T-helper 17 cell (primary cell): ENCODE measurements at places on chromosomes 3 and 15.

- H3K4me3 ChIP-seq: no peak overlapping the region
- peak; percentile 4 for DNase-seq
- no peaks in the 10 kb centered on the region for H3K36me3 ChIP-seq
- peaks cover 13% of the 10 kb centered on the region for H3K4me1 ChIP-seq
Observed at GRCh38 chr3:18499301-18499700, 74.2 kb upstream of the SATB1 start.

DNA sequence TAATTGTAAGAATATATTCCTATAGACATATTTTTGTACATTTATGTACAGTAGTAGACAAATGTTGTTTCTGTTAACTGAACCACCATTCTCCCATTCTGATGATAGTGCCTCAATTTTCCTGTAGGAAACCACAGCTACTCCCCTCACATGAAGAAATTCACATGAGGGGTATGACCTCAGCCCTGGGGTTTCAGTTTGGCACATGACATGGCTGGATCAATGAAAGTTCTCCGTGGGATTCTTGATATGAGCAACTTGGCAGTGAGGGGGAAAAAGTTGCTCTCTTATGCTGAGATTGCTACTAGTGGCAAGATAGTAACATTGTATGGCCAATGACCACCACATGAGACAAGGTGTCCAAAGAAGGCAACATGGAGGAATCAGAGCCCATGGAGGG, 1090.3 kb upstream of the CFAP20DC start:
- DNase-seq: no peak
- no peak overlapping the region for H3K27ac ChIP-seq
- no peak overlapping the region for H3K4me3 ChIP-seq
- no peaks in the 10 kb centered on the region for H3K4me1 ChIP-seq
- no peaks in the 10 kb centered on the region for H3K27me3 ChIP-seq

DNA sequence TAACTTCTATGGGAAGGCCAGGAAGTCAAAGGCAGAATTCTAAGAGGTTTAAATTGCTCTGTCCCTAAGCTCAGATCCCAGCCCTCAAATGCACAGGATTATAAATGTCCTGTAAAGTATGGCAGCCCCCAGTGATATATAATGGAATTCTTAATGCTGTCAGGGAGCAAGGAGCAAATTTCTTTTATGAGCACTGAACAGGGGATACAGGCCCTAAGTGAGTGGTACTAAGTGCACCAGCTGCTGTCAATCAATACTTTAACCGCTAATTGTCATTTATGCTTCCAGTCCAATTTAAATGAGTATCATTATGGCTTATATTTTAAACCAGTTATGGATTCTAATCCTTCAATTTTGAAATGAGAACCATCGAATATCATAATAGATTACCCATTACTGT, 4.7 kb downstream of the SLC9A9 start:
- H3K4me1 ChIP-seq: peaks cover 48% of the 10 kb centered on the region
- peak overlapping the region; percentile 27 for H3K27ac ChIP-seq
- no peaks in the 10 kb centered on the region for H3K27me3 ChIP-seq
- H3K36me3 ChIP-seq: peaks cover 4% of the 10 kb centered on the region

GRCh38 chr3:191220908-191221307, 21.9 kb downstream of the OSTN start:
- no peak overlapping the region for H3K27ac ChIP-seq
- H3K4me1 ChIP-seq: no peaks in the 10 kb centered on the region
- DNase-seq: no peak

- H3K36me3 ChIP-seq: peaks cover 9% of the 10 kb centered on the region
- no peaks in the 10 kb centered on the region for H3K27me3 ChIP-seq
Observed at GRCh38 chr3:183492849-183493179, 62.7 kb downstream of the KLHL6 start.

- no peaks in the 10 kb centered on the region for H3K27me3 ChIP-seq
- no peaks in the 10 kb centered on the region for H3K36me3 ChIP-seq
- H3K27ac ChIP-seq: peak overlapping the region; percentile 37
- no peak overlapping the region for H3K4me3 ChIP-seq
- DNase-seq: no peak
- peaks cover 7% of the 10 kb centered on the region for H3K4me1 ChIP-seq
Observed at GRCh38 chr3:23985747-23986544, 40.9 kb downstream of the NR1D2 start.

GRCh38 chr3:107524841-107525643, 2.3 kb downstream of the BBX start:
- peaks cover 10% of the 10 kb centered on the region for H3K36me3 ChIP-seq
- H3K27me3 ChIP-seq: no peaks in the 10 kb centered on the region
- peak; percentile 60 for DNase-seq
- H3K27ac ChIP-seq: peak overlapping the region; percentile 96

GRCh38 chr3:54875596-54876268, 52.1 kb downstream of the LRTM1 start:
- no peaks in the 10 kb centered on the region for H3K4me1 ChIP-seq
- H3K4me3 ChIP-seq: no peak overlapping the region
- no peak overlapping the region for H3K27ac ChIP-seq

DNA sequence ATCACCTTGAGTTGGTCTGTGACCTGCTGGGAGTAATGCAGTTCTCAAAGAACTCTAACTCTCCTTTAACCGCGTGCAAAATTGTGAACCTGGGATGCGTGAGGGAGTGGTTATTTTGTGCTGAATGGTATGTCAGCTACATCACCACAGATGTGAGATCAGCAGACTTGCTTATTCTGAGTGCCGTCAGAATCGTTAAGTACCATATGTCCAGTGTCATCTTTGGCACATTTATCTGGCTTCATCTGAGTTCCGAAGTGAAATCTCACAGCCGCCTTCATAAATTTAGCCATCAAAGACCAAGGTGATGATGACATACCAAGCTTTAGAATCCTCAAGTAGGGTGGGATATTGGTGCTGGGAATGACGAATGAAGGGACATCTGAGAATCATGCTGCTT, 347.2 kb upstream of the TPRG1 start:
- H3K36me3 ChIP-seq: peaks cover 1% of the 10 kb centered on the region
- H3K4me1 ChIP-seq: peaks cover 8% of the 10 kb centered on the region
- no peaks in the 10 kb centered on the region for H3K27me3 ChIP-seq
- H3K27ac ChIP-seq: no peak overlapping the region
- no peak for DNase-seq

GRCh38 chr3:24182756-24183155, 237.7 kb downstream of the NR1D2 start:
- H3K27ac ChIP-seq: no peak overlapping the region
- no peaks in the 10 kb centered on the region for H3K27me3 ChIP-seq
- H3K4me3 ChIP-seq: no peak overlapping the region
- peaks cover 2% of the 10 kb centered on the region for H3K36me3 ChIP-seq
- no peak for DNase-seq

GRCh38 chr15:90389513-90389912, 1.5 kb downstream of the IQGAP1 start:
- H3K4me3 ChIP-seq: peak overlapping the region; percentile 94
- H3K4me1 ChIP-seq: peaks cover 49% of the 10 kb centered on the region
- H3K27me3 ChIP-seq: no peaks in the 10 kb centered on the region
- DNase-seq: no peak
- peak overlapping the region; percentile 96 for H3K27ac ChIP-seq
- peaks cover 17% of the 10 kb centered on the region for H3K36me3 ChIP-seq

GRCh38 chr3:68771681-68772080, 160.7 kb downstream of the TAFA4 start:
- H3K36me3 ChIP-seq: no peaks in the 10 kb centered on the region
- H3K4me1 ChIP-seq: no peaks in the 10 kb centered on the region
- H3K27me3 ChIP-seq: no peaks in the 10 kb centered on the region
- H3K4me3 ChIP-seq: no peak overlapping the region
- no peak for DNase-seq

- no peak overlapping the region for H3K27ac ChIP-seq
- no peak overlapping the region for H3K4me3 ChIP-seq
- no peak for DNase-seq
- no peaks in the 10 kb centered on the region for H3K27me3 ChIP-seq
- H3K36me3 ChIP-seq: no peaks in the 10 kb centered on the region
Observed at GRCh38 chr15:95095250-95095649, 863.9 kb downstream of the MCTP2 start.

DNA sequence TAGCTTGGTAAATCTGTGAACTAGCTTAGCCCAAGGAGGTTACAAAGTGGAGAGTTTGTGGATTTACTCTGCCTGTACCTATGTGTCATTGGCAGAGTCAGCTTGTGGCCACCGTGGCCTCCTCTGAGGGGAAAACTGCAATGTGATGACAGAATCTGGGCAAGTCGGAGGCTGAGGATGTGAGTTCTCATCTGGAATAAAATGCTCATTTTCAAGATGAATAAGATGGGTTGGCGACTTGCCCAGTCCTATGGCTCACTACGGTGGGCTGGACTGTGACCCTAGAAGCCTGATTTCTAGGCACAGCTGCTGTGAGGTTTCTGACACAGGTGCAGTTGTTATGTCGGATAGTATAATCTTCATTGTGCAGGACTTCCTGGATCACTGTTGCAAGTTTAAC, 83.7 kb downstream of the ETV5 start:
- H3K4me3 ChIP-seq: no peak overlapping the region
- peaks cover 36% of the 10 kb centered on the region for H3K27me3 ChIP-seq
- H3K36me3 ChIP-seq: no peaks in the 10 kb centered on the region

DNA sequence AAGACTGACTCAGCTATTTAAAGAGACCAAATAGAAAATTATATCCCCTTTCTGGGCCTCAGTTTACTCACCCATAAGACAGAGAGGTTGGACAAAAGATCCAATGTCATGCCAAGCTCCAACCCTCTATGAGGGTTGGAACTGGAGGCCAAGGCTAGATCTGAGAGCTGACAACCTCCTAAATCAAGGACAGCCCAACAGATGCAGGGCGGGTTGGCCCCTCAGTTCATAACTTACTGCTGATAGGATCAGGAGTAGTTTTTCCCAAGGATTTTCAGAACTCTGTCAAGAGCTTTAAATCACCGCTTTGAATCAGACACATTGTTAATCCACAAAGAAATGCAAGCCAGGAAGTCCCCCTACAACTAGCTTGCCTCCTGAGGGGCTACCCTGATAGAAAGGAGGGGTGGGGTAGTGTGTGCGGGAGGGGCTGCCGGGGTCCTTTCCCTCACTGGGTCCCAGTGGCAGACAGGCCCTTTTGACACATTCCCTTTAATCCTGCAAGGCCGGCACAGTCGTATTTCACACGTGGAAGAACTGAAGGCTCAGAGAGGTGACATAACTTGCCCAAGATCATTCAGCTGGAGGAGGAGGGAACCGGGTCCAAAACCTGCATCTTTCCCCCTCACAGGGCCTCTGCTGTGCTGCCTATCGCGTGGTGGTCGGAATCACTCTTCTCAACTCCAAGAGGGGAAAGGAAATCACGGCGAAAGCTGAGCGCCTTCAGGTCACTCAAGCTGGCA, 21.4 kb downstream of the BMF start:
- H3K4me3 ChIP-seq: no peak overlapping the region
- DNase-seq: no peak
- peaks cover 36% of the 10 kb centered on the region for H3K27me3 ChIP-seq
- no peaks in the 10 kb centered on the region for H3K4me1 ChIP-seq
- H3K36me3 ChIP-seq: no peaks in the 10 kb centered on the region
- H3K27ac ChIP-seq: no peak overlapping the region

GRCh38 chr3:135082706-135083105, 287.6 kb downstream of the EPHB1 start:
- DNase-seq: no peak
- H3K27me3 ChIP-seq: no peaks in the 10 kb centered on the region
- H3K36me3 ChIP-seq: no peaks in the 10 kb centered on the region
- H3K4me1 ChIP-seq: no peaks in the 10 kb centered on the region
- no peak overlapping the region for H3K4me3 ChIP-seq
- no peak overlapping the region for H3K27ac ChIP-seq

- H3K27ac ChIP-seq: no peak overlapping the region
- H3K4me1 ChIP-seq: no peaks in the 10 kb centered on the region
- H3K27me3 ChIP-seq: peaks cover 10% of the 10 kb centered on the region
- no peak overlapping the region for H3K4me3 ChIP-seq
- no peak for DNase-seq
Observed at GRCh38 chr3:64291345-64291744, 66.1 kb upstream of the PRICKLE2 start.

DNA sequence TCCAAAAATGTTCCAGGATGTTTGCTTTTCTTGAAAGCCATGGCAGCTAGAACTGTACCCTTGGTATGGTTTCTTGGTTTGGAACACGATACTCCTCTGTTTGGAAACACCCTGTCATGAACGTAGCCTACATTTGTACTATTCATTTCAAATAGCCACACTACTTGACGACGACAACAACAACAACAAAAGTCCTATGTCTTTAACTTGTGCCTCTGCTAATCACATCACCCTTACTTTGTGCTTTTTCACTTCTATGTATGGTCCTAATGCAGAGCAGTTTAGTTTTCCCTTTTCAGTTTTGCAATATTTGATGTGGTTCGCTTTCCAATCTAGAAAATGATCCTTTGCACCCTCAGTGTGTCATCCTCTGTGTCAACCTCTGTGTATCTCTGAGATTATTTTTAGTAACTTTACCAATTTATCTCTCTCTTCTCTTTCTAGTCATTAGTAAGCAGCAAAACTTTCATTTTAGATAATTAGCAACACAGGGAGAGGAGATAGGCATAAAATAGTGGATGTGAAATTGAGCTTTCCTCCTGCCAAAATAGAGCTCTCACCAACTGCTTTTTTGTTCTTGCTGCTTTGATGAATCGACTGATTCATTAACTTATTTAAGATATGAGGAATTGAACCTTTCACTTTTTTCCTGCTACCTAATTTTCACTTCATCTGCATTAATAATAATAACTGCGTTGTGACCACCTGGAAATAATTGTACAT, 44.1 kb upstream of the TP63 start:
- DNase-seq: no peak
- H3K4me1 ChIP-seq: peaks cover 3% of the 10 kb centered on the region
- H3K4me3 ChIP-seq: no peak overlapping the region
- H3K36me3 ChIP-seq: no peaks in the 10 kb centered on the region
- peaks cover 31% of the 10 kb centered on the region for H3K27me3 ChIP-seq

GRCh38 chr3:159766563-159767185, 222.0 kb upstream of the IL12A start:
- H3K36me3 ChIP-seq: peaks cover 2% of the 10 kb centered on the region
- peaks cover 54% of the 10 kb centered on the region for H3K27me3 ChIP-seq
- H3K4me1 ChIP-seq: peaks cover 4% of the 10 kb centered on the region
- no peak overlapping the region for H3K4me3 ChIP-seq
- no peak overlapping the region for H3K27ac ChIP-seq

DNA sequence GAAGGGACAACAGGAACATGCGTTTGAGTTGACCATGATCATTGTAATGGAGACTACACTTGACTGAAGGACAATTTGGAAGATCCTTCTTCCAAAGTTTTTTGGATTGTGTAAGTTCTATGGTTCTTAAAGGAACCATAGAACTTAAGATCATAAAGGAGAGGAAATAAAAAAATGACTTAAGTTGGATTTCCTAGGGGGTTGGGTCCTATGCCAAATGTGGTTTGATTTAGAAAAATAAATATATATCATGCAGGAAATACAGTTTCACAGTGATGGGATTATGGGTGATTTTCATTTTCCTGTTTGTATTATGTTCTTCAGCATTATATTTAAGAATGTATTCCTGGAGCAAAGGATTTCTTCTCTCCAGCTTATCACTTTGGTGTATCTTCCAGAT, 305.5 kb upstream of the DPH6 start:
- DNase-seq: no peak
- H3K4me1 ChIP-seq: no peaks in the 10 kb centered on the region
- H3K36me3 ChIP-seq: no peaks in the 10 kb centered on the region

DNA sequence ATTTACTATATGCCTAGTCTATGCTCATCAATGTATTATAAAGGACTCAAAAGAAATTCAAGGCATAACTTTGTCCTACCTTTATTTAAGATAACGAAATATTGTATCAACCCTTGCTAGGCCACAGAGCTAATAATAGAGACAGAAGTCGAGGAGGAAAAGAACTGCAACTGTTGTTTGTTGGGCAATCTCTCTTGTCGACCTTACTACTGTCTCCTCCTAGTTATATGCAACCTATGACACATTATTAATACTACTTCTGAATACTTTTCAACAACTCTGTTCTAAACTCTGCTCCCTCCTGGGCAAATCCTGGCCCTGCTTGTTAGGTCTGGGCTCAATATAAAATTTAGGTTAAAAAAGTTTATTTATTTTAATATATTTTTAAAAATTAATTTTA, 24.6 kb downstream of the SPPL2A start:
- no peak overlapping the region for H3K27ac ChIP-seq
- no peak for DNase-seq
- H3K4me1 ChIP-seq: no peaks in the 10 kb centered on the region
